ENCODE measurements at places on chromosomes 5 and 9.

DNA sequence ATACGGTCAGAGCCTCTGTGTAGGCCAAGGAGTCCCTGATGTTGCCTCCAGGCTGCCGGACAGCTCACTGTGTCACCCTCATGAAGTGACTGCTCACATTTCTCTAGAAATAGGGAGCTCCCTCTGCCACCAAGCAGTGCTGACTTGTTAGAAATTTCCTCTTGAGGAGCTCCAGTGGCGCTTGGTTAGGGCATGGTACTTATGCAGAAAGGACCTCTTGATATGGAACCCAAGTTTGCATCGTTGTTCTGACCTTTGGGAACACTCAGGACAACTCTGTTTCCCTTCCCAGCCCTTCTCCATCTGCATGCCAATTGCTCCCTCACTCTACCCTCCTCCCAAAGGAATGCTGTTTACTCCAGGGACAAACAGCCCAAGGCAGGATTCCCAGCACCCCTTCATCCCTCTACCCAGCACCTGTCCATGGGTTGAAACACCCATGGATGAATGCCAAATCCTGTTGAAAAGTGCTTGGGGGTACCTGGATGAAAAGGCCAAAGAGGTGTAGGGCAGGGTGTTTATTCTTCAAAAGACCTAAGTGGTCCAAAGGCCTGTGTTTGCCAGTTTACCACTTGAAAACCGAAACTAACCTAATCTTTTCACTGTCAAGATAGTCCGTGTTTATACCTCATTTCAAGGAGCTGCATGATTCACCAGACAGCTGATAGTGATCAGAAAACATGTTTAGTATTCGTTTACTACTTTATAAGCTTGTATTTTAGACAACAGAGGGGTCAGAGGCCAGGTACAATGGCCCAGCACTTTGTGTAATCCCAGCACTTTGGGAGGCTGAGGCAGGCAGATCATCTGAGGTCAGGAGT lies 51.1 kb downstream of the KLF4 start:
- DNase-seq = no peak

- DNase-seq = no peak
Observed at GRCh38 chr5:79850316-79850822, 140.7 kb downstream of the MTX3 start.

- no peak for DNase-seq
Observed at GRCh38 chr9:130142641-130143040, 29.6 kb upstream of the NCS1 start.

DNA sequence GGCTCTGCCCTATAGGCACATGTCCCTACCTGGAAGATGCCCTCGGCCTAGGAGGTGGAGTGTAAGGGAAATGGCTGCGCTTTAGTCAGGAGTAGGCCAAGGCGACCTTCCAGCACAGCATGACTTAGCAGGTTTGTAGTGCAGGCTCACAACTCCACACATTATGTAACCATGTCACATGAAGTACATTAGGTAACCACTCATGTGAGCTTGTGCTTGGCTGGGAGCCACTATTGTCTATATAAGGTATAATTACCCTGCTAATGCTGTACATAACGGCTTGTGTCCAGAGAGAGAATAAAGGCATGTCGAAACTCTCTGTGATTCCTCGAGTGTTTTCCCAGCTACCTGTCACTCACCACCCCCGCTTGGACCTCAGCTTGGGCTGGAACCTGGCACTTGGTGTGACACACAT lies 74.9 kb downstream of the CAMK4 start:
- DNase-seq = no peak

DNA sequence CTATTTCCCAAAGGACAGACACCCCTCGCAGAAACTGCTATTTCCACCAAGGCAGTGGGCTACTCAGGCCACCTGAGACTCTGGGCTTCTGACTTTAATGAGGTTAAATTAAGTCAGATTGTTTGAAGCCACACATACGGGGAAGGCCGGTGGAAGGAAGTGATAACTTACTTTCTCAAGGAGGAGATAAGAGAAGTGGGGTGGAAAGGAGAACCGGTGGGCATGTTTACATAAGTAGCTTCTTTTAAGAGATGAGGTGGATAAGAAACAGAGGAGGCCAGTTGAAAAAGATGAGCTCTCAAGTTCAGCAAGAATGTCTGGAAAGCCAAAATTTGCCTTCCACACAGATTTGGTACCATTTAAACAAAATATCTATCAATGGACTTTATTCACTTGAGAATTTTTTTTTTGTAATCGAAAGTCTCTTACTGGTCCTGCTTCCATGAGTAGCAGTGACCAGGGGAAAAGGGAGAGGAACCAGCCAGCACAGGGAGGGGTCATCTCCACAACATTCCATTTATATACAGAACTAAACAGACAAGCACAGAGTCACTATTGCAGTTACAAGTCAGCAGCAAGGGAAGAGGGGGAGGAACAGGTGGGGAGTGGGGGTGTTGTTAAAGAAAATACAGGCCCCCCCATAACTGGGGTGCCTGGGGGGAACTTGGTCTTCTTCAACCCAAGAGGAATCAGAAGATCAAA lies 20.0 kb downstream of the CCDC125 start:
- no peak for DNase-seq

GRCh38 chr9:82302968-82303655 lies 314.5 kb downstream of the SPATA31D1 start:
- no peak for DNase-seq

- DNase-seq = no peak
Observed at GRCh38 chr9:17761984-17762676, 183.3 kb downstream of the SH3GL2 start.

DNA sequence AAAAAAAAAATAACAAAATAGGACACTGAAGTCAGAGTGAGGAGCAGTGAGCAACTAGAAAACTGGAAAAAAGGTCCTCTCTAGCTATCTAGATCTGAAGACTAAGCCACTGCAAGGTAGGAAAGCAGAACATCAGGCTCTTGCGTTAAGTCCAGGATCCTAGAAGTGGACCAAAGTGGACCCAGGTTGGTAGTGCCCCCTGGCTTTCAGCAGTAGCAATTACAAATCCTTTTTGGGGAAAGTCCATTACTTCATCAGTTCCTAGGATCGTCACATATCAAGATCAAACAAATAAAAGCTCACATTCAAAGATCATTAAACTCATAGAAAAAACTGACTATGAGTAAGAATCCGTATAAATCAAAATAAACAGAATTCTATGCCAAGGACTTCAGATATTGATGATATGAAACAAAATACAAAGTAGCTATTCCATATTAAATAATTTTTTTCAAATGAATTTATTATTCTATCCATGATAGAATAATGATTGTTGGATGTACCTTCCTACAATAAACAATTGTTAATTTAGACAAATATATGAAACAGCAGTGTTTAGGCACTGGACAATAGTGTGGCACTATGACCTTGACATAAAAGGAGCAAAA lies 6.5 kb upstream of the RICTOR start:
- DNase-seq = peak; percentile 74

GRCh38 chr5:113514289-113514635 lies 768 bp downstream of the YTHDC2 start:
- no peak for DNase-seq

GRCh38 chr9:134335486-134336220 lies 9.4 kb downstream of the RXRA start:
- no peak for DNase-seq

DNA sequence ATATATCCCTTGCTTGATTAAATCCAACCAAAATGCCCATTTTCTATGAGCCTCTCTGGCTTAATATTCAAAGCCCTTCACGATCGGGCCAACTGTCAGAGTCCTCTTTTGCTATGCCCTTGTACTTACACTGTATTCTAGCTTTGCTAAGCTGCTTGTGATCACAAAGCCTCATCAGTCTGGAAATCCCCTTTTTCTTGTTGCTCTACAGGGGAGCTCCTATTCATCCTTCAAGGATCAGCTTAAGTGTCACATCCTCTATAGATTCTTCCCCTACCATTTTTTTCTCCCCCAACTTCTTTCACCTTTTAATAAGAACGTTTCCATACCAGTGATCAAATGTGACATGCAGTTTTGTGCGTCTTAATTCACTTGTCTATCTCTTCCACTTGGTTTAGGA lies 450.4 kb upstream of the CHD1 start:
- no peak for DNase-seq

- DNase-seq = no peak
Observed at GRCh38 chr5:178460598-178460997, 129.6 kb downstream of the COL23A1 start.

GRCh38 chr5:86866036-86866435 lies 248.3 kb downstream of the COX7C start:
- DNase-seq = no peak

GRCh38 chr9:132744881-132745755 lies 74.9 kb downstream of the GTF3C4 start:
- no peak for DNase-seq

GRCh38 chr9:104635456-104635855 lies 17.5 kb upstream of the OR13C9 start:
- DNase-seq = no peak

DNA sequence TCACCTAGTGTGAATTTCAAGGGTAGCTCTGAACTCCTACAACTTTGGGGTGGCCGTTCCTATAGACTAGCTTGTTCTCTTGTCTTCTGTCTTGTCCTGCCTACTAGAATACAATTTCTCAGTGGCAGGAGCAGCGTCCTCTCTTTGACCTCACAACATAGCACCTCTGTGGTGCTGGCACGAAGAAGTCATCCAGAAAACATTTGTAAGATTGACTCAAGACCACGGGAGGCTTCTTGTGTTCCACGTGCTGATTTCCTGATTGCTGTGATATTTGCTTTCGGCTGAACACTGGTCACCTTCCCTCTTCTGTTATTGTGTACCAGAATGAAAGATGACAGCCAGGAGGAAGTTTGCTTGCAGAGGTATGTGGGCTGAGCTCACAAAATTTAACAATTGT lies 27.0 kb downstream of the SLC1A1 start:
- no peak for DNase-seq

- DNase-seq = peak; percentile 5
Observed at GRCh38 chr9:31304576-31304975, 1079.9 kb upstream of the ACO1 start.

GRCh38 chr5:139543423-139543991 lies 17.6 kb upstream of the UBE2D2 start:
- peak; percentile 26 for DNase-seq

DNA sequence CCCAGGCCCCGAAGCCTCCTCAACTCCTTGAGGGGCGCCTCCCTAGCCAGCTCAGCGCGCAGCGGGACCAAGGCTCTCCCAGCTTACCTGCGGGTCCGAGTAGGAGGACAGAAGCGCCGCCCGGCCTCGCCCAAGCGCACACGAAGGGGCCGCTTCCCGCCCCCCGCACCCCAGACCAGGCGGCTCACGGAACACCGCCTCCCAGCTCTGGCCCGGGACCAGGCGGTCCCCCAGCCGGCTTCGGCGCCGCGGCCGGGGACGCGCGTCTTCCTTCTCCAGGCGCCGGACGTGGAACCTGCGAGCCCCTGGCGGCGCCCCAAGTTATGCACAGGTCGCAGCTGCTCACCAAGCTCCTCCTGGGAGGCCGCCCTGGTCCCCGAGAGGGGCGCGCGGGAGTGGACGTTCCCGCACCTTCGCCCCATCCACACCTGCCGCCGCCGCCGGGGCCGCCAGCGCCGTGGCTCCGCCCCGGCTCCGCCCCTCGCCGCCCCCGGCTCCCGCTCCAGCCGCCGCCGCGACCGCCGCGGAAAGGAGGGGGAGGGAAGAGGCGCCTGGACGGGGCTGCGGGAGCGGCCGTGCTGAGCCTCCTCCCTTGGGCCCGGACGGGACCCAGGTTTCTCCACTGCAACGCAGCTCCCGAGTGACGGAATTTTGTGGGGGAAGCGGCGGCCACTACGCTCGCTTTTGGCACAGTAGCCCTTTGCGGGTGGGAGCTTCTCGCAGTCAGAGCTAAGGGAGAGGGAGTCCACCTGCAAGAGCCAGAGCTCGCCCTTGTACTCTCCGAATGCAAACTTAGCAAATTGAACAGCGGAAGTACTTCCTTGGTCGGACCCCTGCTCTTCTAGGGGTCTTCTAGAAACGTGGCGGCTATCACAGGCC lies 77.5 kb upstream of the IFNE start:
- DNase-seq = peak; percentile 59

- peak; percentile 34 for DNase-seq
Observed at GRCh38 chr9:91751922-91752321, 198.1 kb downstream of the ROR2 start.

- peak; percentile 58 for DNase-seq
Observed at GRCh38 chr5:124634741-124635323, 111.6 kb downstream of the ZNF608 start.

GRCh38 chr9:109792951-109793546 lies 13.1 kb downstream of the PALM2AKAP2 start:
- peak; percentile 90 for DNase-seq

DNA sequence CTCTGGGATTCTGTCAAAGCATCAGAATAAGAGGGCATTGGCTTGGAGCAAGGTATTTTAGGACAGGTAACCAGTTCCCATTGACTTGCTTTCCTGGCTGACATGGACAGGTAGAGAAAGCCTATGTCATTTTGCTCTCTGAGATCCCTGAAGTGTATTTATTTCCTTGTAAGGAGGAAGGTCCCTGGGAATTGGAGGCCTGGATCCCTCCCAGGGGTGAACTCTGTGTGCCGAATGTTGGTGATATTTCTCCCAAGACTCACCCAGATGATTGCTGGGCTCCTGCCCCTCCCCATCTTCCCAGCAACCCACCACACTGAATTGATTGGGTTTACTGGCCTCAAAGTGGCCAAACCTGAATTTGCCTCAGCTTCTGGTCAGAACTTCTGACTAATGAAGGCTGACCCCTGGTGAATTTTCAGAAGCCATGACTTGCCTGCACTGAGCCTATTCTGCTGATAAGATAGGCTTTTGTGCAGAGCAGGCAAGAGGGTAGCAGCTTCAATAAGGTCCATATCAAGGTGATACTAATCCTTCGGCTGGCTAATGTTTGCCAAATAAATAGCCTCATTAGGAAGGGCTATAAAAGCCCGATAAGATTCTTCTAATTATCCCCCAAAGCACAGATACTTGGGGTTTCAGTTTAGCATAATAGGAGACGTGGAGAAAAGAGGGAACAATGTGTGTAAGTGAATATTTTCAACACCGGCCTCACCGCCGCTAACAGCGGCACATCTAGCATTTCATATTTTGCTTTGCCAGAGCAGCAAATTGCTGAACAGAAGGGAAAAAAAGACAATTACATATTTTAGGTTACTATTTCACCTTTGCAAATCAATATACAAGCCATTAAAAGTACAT lies 152.9 kb upstream of the PITX1 start:
- no peak for DNase-seq

GRCh38 chr5:81756016-81756415 lies 5.1 kb upstream of the SSBP2 start:
- DNase-seq = no peak

- no peak for DNase-seq
Observed at GRCh38 chr5:79512471-79513307, 1.2 kb downstream of the HOMER1 start.

Data from fibroblast of gingiva (primary cell).